ENCODE measurements at places on chromosomes 2 and 18.
A peak's percentile ranks its signal among the peaks of the same experiment; 100 is the strongest.

DNA sequence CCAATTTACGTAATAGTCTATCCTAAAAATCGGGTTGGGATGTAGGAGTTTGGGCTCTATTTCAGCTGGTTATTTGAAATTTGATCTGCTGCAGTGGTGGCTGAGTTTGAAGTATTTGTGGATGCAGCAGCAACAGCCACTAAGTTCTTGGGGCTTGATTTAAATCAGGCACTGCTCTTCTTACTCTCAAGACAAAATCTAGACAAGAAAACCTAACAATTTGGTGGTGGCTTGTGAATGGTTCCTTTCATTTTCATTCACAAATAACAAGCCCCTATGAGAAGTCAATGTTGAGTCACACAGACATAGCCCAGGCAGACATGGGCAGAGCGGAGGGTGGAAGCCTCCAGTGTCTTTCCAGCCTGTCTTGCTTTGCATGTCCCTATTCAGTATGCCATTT is 199.3 kb downstream of the LTBP1 start:
- no peak for DNase-seq

DNA sequence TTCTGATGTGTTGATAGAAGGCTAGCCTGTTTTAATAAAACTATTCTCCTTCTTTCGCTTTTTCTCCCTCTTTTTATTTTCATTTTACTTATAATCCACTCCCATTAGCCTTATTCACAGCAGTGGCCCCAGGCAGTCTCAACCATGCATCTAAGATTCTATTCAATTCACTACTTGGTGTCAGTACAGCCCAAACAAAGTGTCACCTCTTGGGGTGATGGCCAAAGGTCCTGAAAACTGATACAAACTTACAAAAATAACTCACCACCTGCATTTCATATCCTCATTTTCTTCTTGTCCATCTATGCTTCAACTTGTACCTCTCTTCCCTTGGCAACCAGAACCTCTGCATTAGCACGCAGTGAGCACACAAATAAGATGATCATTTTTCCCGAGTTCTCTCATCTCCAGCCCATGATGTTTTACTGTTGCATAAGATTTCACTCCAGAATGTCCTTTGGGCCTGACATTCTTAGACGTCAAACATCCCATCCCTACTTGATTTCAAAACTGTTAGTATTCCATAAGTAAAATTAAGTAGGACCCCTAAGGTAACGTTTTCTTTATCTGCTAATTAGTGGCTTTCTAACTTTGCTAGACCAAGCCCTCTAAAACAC is 559.3 kb upstream of the TNP1 start:
- DNase-seq: no peak

DNA sequence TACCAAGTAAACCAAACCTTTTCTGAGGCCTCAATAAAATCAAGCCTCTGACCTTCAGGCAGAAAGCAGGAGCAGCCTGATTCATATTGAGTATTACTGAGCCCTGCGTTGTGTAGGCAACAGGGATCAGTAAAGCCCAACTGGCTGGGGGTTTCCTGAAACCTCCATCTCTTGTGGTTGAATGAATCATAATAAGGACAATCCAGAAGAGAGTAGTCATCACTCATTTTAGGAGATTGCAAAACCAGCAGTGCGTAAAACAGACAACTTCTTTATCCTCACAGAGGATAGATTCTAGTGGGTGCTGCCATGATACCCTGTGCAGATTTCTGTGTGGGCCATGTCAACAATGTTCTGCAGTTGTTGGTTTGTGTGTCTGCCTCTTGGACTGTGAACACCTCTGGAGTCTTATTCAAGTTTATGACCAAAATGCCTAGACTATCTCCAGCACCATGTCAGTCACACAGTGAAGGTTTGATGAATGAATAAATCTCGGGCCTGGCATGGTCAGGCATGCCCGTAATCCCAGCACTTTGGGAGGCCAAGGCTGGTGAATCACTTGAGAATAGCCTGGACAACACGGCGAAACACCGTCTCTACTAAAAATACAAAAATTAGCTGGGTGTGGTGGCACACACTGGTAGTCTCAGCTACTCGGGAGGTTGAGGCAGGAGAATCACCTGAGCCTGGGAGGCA is 51.8 kb upstream of the RAB27B start:
- peak; percentile 57 for DNase-seq

DNA sequence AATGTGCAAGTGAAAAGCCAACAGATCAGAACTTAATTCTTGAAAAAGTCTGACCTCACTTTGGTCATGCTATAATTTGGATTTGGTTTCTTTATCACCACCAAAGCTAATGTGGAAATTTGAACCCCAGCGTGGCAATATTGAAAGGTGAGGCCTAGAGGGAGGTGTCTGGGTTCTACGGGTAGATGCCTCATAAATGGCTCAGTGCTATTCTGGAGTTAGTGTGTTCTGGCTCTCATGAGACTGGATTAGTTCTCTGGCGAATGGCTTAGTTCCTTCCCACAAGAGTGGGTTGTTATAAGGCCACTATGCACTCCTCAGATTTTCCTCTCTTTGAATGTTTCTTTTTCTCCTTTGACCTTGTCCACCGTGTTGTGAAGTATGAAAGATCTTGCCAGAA is 22.3 kb downstream of the ORC4 start:
- no peak for DNase-seq

DNA sequence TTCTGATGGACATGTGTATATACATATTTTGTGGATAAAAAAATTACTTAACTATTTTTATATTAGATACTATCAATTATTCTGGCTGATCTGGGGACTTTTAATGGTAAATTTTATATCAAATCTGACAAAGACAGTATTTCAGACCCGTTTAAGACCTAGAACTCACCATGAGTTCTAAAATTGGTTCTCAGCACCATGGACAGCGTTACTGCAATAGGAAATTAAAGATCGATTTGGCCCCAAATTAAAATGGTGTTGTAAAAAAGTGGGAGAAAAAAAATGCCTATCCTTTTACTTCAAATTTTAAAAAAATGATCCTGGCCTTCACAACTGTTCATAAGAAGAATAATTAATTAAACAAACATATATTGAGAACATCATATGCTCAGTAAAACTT is 919 bp upstream of the SCN2A start:
- DNase-seq: no peak

DNA sequence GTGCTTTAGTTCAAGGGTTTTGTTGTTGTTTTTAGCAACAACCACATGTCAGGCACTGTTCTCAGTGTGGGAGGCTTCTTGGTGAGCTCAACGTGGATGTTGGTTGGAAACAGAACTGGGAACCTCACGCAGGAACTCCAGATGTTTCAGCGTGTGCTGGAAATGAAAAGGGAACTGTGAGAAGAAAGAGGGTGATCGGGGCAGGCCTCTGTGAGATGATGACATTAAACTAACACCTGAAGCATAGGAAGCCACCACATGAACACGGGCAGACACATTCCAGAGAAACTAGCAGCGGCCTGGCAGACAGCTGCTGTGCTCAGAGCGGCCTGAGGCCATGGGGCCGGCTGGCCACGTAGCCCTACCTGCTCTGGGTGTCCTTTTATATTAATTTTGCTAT is 66.4 kb downstream of the COA5 start:
- DNase-seq: no peak

DNA sequence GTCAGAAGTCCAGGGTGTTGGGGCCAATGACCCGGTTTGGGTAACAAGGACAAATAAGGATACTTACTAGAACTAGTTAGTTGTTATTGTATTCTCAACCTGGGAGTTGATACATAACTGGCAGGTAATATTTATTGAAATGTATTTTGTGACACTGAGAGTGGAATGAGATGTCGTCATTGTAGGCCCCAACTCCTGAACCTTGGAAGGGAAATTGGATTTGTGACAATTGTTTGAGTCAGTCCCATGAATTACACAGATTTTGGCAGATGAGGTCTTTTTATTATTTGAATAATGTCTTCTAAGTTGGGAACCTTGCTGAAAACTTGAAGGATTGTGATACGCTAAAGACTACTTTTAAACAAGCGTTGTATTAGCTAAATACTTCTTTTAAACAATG is 5.1 kb downstream of the TIMM21 start:
- DNase-seq: no peak

DNA sequence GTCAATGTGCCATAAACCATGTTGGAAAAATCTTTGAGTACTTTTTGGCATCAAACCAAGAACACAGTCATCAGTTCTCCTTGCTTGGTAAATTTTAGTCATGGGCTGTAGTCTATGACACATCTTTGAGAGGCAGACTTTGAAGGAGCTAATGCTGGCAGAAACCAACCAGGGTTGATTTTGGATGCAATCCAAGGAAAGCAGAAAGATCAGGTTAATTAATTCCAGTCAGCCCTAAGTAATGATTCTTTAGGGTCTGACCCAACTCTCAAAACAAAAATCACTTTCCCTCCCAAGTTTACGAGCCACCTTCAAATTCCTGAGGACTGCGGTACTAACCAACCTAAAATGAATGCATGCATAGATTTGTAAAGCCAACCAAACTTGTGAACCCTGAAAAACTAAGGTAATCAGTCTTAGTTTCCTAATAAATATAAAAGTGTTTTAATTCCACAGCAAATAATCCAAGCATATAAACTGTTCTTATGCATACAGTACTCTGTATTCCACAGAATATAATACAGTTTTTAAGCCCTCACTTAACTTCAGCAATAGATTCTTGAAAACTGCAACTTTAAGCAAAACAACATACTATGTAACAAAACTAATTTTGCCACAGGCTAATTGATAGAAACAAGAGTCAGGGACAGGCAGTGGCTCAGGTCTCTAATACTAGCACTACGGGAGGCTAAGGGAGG is 22.0 kb downstream of the AP1S3 start:
- peak; percentile 56 for DNase-seq

GRCh38 chr2:23412556-23413155 is 27.7 kb downstream of the KLHL29 start:
- no peak for DNase-seq

GRCh38 chr2:170022692-170023091 is 155.3 kb upstream of the MYO3B start:
- no peak for DNase-seq

DNA sequence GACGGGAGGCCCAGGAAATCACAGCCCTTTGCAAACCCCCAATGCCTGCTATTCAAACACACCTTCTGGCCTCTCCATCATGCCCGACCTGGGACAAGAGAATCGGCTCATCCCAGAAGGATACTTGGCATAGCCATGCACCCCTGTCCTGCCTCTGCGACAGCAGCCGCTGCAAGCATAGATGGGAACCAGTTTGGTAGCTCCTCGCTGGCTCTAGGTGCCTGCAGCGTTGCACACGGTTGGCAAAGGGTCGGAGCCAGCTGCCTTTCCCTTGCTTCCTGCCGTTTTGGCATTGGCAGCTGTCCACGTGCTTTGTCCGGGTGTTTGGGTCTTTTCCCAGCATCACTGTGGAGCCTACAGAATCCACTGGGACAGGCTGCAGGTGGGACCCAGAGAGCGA is 76.9 kb downstream of the TWIST2 start:
- DNase-seq: no peak

DNA sequence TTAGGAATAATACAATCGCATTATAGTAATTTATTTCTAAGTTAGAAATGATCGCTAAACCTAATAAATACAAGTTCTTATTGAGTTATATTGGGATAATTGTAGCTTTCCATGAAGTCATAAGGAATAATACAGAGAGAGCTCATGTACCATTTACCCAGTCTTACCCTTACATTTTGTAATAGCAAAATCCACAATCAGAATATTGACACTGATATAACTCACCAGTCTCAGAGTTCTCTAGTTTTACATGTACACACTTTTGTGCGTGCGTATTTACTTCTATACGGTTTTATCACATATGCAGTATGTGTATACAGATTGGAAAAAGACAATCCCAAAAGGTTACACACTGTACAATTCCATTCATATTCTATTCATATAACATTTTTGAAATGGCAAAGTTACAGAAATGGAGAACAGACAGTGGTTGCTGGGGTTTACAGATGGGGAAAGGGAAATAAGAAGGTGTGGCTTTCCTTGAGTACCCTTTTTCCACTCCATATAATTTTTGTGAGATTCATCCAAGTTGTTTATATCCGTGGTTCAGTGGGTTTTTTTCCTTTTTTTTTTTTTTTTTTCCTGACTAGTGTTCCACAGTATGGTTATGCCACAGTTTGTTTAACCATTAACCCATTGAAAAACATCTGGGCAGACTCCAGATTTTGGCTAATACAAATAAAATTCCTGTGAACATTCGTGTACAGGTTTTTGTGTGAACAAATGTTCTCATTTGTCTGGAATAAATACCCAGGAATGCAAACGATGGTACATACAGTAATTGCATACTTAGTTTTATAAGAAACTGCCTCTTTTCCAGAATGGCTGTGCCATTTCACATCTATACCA is 117.2 kb downstream of the HNMT start:
- peak; percentile 35 for DNase-seq

DNA sequence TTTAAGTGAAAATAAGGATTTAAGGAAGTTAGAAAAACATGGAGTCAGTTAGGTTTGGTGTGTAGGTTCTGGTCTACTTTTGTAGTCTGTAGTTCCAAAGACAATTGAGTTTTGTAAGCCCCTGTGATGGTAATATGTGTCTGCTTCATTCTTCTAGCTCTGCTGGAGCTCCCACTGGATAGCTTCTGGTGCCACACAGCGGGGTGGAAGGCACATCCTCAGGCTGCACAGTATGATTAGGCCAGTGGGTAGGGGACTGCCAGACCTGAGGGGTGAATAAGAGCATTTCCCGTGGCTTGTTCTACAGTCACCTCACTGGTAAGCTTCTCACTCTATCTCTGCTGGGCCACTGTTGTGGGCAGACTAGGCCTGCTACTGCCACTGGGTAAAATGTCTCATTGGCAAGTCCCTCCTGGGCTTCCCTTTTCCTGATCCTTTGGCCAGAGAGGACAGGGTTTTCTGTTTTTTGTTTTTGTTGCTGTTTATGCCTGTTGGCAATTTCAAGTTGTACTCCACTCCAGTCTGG is 44.5 kb downstream of the TMEM131 start:
- no peak for DNase-seq

GRCh38 chr2:4995466-4995865 is 696.7 kb upstream of the SOX11 start:
- no peak for DNase-seq

DNA sequence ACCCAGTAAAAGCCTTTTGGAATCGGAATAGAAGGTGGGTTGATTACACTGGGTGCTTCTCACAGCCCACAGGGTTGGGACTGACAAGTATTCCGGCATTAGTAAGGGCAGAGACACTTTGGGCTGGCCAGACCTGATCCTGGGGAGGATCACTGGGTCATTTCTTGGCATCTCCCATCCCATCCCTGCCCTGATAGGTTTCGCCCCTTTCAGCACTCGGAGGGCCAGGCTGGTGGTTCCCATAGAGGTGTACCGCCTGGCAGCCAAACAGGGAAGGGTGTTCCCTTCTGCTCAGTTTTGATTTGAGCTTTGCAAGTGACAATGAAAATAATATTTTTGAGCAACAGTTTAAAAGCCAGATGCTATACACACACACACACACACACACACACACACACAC is 37.3 kb downstream of the CYP1B1 start:
- DNase-seq: no peak

GRCh38 chr2:173865971-173866873 is 99.0 kb downstream of the SP3 start:
- no peak for DNase-seq

- peak; percentile 46 for DNase-seq
Observed at GRCh38 chr2:215828528-215829184, 184.7 kb downstream of the MREG start.

- peak; percentile 78 for DNase-seq
Observed at GRCh38 chr2:85933753-85934594, 45.2 kb upstream of the ST3GAL5 start.

- no peak for DNase-seq
Observed at GRCh38 chr2:100959225-100959880, 42.7 kb upstream of the RPL31 start.

GRCh38 chr2:43293744-43294695 is 67.6 kb upstream of the ZFP36L2 start:
- DNase-seq: peak; percentile 94

Measured in A549 (cell line).